ENCODE measurements at places on chromosomes 13 and 19.
A peak's percentile ranks its signal among the peaks of the same experiment; 100 is the strongest.

GRCh38 chr13:104315606-104316005, 1249.4 kb upstream of the SLC10A2 start:
- no peaks in the 10 kb centered on the region for H3K4me1 ChIP-seq
- no peaks in the 10 kb centered on the region for H3K27me3 ChIP-seq

DNA sequence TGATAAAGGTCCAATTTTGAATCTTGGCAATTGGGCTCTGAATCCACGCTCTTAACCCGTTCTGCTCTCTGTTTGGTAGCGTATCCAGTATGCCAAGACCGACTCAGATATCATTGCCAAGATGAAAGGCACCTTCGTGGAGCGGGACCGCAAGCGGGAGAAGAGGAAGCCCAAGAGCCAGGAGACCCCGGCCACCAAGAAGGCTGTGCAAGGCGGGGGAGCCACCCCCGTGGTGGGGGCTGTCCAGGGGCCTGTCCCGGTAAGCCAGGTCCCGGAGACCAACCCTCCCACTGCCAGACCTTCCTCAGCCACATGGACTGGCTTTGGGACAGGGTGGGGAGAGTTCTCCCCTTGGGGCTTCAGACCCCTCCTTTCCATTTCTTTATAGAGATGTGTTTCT, 8.3 kb downstream of the SNRPA start:
- H3K4me1 ChIP-seq: peaks cover 67% of the 10 kb centered on the region
- H3K36me3 ChIP-seq: peaks cover 78% of the 10 kb centered on the region
- no peaks in the 10 kb centered on the region for H3K27me3 ChIP-seq
- no peak for DNase-seq
- peak overlapping the region; percentile 33 for H3K27ac ChIP-seq

DNA sequence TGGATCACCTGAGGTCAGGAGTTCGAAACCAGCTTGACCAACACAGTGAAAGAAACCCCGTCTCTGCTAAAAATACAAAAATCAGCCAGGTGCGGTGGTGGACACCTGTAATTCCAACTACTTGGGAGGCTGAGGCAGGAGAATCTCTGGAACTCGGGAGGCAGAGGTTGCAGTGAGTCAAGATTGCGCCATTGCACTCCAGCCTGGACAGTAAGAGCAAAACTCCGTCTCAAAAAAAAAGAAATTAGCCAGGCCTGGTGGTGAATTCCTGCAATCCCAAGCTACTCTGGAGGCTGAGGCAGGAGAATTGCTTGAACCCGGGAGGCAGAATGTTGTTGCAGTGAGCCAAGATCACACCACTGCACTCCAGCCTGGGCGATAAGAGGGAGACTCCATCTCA, 12.2 kb upstream of the FBXW9 start:
- H3K4me3 ChIP-seq: no peak overlapping the region
- H3K27me3 ChIP-seq: no peaks in the 10 kb centered on the region
- no peak for DNase-seq
- peaks cover 6% of the 10 kb centered on the region for H3K4me1 ChIP-seq
- no peak overlapping the region for H3K27ac ChIP-seq

GRCh38 chr19:23261496-23262020, 11.4 kb upstream of the ZNF724 start:
- no peak overlapping the region for H3K27ac ChIP-seq
- peaks cover 15% of the 10 kb centered on the region for H3K36me3 ChIP-seq
- H3K27me3 ChIP-seq: no peaks in the 10 kb centered on the region
- H3K4me1 ChIP-seq: no peaks in the 10 kb centered on the region

- H3K27me3 ChIP-seq: no peaks in the 10 kb centered on the region
- no peak overlapping the region for H3K4me3 ChIP-seq
- no peak for DNase-seq
Observed at GRCh38 chr13:65093357-65093756, 2136.8 kb downstream of the PCDH9 start.

- DNase-seq: no peak
- no peaks in the 10 kb centered on the region for H3K27me3 ChIP-seq
- no peak overlapping the region for H3K27ac ChIP-seq
- H3K4me3 ChIP-seq: no peak overlapping the region
- H3K36me3 ChIP-seq: peaks cover 4% of the 10 kb centered on the region
- no peaks in the 10 kb centered on the region for H3K4me1 ChIP-seq
Observed at GRCh38 chr13:113616991-113617749, 32.6 kb downstream of the TFDP1 start.

- no peak for DNase-seq
- H3K4me3 ChIP-seq: no peak overlapping the region
- H3K4me1 ChIP-seq: no peaks in the 10 kb centered on the region
- no peaks in the 10 kb centered on the region for H3K36me3 ChIP-seq
- H3K27ac ChIP-seq: no peak overlapping the region
- H3K27me3 ChIP-seq: peaks cover 27% of the 10 kb centered on the region
Observed at GRCh38 chr19:49217382-49217781, 59.8 kb downstream of the TRPM4 start.

GRCh38 chr13:77760893-77761292, 63.4 kb downstream of the SLAIN1 start:
- H3K27ac ChIP-seq: no peak overlapping the region
- no peak overlapping the region for H3K4me3 ChIP-seq
- peaks cover 13% of the 10 kb centered on the region for H3K36me3 ChIP-seq
- no peaks in the 10 kb centered on the region for H3K27me3 ChIP-seq
- DNase-seq: no peak
- peaks cover 6% of the 10 kb centered on the region for H3K4me1 ChIP-seq

GRCh38 chr19:10968527-10969135, 7.8 kb downstream of the SMARCA4 start:
- DNase-seq: no peak
- no peak overlapping the region for H3K4me3 ChIP-seq
- H3K27me3 ChIP-seq: no peaks in the 10 kb centered on the region
- peaks cover 31% of the 10 kb centered on the region for H3K4me1 ChIP-seq
- no peak overlapping the region for H3K27ac ChIP-seq
- peaks cover 12% of the 10 kb centered on the region for H3K36me3 ChIP-seq

DNA sequence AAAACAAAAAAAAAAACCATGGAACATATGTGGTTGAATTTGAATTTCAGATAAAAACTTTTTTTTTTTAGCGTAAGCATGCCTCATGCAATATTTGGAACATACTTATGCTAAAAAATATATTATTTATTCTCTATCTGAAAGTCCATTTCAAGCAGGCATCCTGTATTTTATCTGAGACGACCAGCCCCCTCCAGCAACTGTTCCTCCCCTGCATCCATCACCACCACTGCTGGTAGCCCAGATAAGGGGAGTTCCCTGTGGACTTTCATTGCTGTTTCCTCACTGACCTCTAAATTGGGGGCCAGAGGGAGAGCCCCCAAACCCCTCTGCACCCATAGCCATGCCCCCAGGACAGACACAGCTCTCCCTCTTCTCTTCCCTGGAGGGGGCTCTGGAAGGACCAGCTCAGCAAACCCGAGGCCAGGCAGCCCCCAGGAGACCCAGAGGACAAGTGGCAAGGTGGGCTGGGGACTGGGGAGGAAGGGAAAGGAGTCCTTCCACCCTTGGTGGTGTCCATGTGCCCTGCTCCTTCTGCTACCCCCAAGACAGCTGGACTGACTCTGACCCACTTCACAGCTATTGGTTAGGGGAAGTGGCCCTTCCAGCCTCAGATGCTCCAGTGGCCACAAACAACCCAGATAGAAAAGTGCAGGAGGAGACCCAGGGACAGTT, 6.6 kb upstream of the SIGLEC12 start:
- H3K4me3 ChIP-seq: no peak overlapping the region
- peaks cover 47% of the 10 kb centered on the region for H3K27me3 ChIP-seq
- H3K36me3 ChIP-seq: no peaks in the 10 kb centered on the region
- no peak overlapping the region for H3K27ac ChIP-seq

DNA sequence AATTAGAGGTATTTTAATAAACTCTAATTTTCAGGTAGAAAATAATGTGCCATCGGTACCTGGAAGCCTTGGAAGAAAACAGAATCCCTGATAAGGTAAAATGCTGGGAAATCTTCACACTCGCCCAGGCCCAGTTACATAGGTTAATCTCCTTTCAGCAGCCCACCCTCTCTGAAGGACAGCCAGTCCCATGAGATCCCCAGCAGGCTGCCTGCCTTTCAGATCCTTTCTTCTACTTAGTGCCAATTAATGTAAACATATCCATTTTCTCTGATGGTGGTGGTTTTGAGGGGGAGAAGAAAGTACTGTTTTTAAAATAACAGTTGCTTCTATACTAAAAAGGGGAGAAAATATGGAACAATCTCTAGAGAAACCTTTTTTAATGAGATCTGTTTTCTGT, 12.2 kb downstream of the SMAD9 start:
- H3K27ac ChIP-seq: no peak overlapping the region
- DNase-seq: no peak
